KG1 (cell line): ENCODE measurements at places on chromosomes 13 and 19.

GRCh38 chr19:48558018-48558684 lies 6.2 kb downstream of the SULT2B1 start:
- no peak for DNase-seq

DNA sequence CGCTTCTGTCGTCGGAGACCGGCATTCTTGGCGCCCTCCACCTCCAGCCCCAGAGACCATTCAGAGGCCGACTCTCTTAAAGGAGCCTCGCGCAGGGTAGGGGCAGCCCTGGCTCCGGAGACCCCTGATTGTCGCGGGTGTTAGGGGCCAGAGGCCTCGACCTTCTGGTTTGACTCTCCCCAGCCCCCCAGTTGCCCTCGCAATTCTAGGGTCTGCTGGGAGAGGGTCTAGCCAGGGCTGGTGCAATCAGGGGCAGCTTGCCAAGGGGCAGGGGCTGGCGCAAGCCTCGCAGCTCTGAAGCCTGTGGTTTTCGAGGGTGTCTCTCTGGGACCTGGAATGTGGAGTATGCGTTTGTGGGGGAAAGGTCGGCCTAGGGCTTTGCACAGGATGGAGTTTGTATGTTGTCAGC lies 1.6 kb upstream of the SLC7A10 start:
- DNase-seq = no peak

GRCh38 chr19:47608969-47609905 lies at the start of gene BICRA:
BICRA (plus strand) TSS chr19:47609134; CDS start chr19:47673575, 64,441 bp downstream.
- peak; percentile 78 for DNase-seq

DNA sequence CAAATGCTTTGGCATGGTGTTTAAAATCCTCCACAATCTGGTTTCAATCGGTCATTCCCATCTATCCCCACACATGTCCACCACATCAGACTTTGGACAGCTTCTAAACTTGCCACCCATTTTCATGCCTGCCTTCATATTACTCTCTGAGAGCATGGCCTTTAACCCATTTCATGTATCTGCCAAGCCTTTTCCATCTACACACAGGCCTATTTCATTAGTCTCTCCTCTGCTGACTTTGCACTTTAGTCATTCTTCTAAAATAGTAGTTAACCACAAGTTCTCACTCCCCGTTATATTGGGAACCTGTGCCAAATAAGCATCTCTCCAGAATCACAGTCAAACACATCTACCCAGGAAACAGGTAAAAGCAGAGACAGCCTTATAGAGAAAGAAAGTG lies 142.2 kb downstream of the MZT1 start:
- no peak for DNase-seq

DNA sequence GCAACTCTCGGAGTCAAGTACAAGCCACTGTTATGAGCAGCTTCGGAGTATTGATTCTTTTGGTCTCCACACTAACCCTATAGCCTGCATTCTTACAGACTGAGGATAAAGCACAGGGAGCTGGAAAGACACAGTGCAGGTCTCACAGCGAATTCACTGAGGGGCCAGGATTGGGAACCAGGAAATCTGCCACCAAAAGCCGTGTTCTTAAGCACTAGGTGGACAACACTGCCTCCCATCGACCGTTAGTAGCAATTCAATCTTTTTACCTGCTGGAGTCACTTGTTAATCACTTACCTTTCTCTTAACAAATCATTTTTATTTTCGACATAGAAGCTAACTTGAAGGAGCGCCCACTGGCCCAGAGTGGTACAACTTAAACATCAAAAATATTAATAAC lies 6.3 kb downstream of the PMIS2 start:
- no peak for DNase-seq

DNA sequence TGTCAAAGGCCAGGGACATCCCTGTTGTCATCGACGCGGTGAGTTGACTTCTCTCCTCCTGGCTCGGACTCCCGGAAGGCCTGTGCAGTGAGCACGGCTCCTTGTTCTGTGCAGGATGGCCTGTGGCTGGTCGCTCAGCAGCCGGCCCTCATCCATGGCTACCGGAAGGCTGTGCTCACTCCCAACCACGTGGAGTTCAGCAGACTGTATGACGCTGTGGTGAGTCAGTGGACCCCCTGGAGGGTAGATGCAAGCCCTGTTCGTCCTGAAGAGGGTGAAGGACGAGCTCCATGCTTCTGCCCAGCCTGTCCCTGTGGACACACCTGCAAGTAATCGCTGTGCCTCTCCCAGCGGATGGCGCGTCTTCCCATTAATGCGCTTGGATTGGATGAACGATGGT lies 19.2 kb downstream of the NAXD start:
- DNase-seq = no peak

DNA sequence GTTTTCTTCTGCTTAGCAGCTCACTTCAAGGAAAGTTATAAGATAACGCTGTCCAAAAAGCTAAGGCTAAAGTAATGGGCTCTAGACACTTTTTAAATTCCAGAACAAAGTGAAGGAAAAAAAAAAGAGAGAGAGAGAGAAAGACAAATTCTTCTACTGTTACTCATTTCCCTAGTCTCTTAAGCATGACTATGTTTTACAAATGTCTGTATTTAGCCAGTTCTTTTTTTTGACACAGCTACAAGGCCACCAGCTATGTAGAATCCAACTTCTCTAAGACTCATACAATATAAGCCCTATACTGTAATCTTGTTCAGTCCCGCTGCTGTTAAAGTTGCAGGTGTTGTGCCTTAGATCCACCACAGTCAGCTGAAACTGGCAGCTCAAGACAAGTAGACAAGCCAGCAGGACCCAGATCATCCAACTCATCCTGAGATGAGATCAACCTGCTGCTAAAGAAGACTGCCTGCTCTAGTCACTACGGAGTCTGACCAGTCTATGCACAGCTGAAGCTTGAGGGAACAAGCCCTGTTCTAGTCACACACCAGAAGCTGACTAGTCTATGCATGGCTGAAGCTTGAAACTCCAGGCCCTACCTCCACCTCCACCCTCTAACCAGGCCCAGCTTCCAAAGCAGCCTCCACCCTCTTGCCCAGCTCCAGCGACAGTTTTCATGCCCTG lies 10.3 kb upstream of the ZNF83 start:
- no peak for DNase-seq

DNA sequence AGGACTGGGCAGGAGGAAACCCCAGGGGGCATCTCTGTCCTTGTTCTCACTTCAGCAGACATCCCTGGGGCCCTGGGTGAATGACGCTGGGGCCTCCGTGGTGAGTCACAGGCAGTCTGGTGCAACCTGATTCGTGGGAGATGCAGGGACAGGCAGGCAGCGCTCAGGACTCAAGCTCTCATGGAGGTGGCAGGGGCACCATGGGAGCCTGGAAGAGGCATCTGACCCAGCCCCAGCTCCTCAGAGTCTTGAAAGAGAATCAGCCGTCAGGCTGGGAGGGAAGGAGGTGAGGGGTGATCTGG lies 14.0 kb upstream of the PTOV1 start:
- DNase-seq = no peak

- DNase-seq = no peak
These were observed 95.8 kb downstream of the WASF3 start for GRCh38 chr13:26653310-26653709.

GRCh38 chr13:32737111-32737571 lies 150.9 kb downstream of the PDS5B start:
- no peak for DNase-seq

DNA sequence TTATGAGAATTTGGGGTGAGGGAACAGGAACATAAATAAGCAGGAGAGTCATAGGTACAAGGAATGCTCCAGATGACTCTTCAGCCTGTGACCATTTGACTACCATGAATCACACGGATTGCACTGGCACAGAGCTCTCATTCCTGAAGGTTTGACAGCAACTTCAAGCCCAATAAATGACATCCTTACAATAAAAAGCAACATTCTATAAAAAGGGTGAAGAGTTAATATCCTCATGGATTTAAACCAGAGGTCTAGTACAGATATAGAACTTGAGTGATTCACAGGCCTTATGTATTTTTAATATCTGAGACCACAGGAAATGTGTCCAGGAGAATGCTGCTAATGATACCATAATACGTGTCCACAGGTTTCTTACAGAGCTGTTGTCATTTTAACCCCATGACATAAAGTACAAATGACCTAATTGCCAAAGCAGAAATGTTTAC lies 158.1 kb downstream of the IRS2 start:
- no peak for DNase-seq

- DNase-seq = no peak
These were observed 800.1 kb upstream of the PCDH9 start for GRCh38 chr13:68030152-68030809.

- no peak for DNase-seq
These were observed 108.6 kb downstream of the HSPH1 start for GRCh38 chr13:31053091-31053490.

- DNase-seq = no peak
These were observed 2.0 kb downstream of the UHRF1 start for GRCh38 chr19:4911314-4911713.

DNA sequence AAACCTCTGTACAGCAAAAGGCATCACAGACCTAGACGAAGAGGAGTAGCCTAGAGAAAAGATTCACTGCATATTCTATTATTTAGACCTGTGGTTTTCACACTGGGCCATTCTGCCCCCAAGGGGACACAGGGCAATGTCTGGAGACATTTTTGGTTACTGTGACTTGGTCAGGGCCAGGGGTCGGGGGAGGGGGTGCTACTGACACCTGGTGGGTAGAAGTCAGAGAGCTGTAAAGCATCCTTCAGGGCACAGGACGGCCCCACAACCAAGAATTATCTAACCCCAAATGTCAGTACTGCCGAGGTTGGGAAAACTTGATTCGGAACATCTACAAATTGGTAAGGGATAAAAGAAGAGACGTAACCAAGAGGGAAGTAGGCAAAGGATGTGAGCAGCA lies 11.3 kb downstream of the ELAVL1 start:
- DNase-seq = no peak

DNA sequence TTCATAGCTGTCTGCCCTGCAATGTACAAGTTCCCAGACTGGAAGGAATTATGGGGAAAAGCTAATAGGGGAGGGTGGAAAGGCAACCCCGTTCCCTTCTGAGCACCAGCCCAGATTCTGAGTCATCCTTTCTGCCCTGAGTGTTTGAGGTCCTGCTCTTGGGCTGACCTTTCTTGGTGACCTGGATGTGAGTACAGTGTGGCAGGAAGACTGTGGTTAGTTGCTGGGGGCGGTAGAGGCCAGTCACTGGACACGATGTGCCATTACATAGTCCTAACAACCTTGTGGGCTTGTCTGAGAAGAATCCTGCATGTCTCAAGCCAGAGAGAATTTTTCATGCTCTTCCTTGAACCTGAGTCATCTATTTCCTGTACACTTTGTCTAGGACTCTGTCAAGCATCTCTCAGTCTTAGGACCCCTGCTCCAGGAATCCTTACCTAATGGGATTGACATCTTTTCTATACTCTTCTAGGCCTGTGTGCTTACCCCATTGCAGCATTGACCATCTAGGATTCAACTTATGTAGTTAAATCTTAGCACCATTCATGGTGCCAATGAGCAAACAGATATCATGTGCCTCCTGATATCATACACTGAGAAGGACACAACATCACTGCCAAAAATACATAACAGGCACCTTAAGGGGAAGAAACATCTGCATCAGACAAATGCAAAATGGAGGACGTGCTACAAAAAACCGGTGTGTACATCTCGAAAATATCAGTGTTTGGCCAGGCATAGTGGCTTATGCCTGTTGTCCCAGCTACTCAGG lies 8.1 kb upstream of the ANGPTL4 start:
- no peak for DNase-seq

DNA sequence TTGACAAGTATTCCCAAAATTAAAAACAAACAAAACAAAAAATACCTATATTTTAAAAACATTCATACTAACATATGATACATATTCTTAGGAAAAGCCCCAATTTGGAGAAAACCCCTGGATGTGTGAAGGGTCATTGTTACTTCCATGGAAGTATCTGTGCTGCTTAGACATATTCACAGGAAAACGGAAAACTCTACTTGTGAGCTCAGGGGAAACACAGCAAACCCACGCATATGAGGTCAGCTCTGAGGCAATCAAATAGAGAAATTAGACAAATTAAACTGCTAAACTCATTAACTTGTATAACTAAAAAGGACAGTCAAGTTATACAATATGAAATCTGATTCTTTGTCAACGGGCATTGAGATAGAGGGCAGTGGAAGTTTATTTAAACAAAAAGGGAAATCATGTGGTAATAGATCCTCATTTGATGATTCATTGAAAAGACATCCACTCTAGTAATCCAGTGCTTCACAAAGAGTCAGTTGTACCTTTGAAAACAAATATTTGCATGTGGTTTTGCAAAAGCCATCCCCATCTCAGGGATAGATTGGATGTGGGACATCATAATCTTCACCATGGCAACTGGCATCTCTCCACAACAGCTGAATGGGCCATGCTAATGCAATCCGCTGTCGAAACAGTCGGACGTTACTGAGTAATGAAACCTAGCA lies 423.4 kb downstream of the ITGBL1 start:
- DNase-seq = no peak

DNA sequence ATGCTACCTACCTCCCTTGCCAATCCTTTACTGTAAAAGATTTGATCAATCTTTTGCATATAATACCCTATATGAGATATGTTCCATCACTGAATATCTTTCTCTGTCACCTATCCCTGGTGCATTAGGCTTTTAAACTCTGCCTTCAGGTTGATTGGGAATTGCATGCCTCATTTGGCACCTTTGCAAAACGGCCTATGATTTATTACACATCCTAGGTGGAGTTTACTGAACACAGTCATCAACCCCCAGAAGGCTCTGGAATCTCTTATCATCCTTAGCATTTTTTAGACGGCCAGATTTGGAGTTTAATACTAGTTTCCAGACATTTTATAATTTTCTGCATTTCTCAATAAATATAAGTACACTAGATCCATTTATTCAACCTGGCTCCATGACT lies 448.4 kb upstream of the SLC10A2 start:
- no peak for DNase-seq

- DNase-seq = no peak
These were observed 599 bp downstream of the ZIC2 start for GRCh38 chr13:99982036-99982730.

DNA sequence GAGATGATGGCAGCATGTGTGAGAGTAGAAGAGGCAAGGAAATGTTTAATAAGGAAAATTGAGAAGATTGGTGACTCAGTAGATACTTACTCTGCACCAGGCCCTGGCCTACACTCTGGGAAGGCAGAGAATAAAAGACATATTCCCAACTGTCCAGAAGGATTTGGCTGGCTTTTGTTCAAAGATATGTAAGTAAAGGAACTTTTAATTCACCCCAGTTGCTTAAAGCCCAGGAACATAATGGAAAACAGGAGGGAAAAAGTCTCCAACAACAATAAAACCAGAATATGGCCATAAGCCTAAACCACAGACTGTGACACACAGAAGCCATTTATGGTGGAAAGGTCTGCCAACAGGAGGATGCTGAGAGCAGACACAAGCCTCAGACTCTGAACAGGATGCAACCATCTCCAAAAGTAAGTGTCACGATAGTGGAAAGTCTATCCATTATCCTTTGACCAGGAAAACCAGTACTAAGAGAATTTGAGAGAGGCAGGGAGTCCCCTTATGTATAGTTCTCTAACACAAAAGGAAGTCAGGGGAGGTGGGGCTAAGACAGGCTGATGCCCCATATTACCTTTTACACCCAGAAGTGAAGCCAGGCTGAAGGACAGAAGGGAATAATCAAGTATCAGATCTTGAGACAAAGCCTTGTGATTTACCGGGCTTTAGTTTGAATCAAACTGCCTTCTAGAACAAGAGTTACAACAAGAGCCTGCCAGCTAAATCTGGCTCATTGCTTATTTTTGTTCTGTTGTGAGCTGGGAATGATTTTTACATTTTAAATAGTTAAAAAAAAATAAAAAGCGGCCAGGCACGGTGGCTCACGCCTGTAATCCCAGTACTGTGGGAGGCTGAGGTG lies 169.5 kb upstream of the STARD13 start:
- no peak for DNase-seq

- DNase-seq = no peak
These were observed 7.9 kb downstream of the LIPE start for GRCh38 chr19:42419309-42419708.

- no peak for DNase-seq
These were observed 4.9 kb downstream of the NUMBL start for GRCh38 chr19:40685563-40685962.
